Right ventricle myocardium superior (tissue), 1 donor: ENCODE measurements at places on chromosomes 1 and 21.

DNA sequence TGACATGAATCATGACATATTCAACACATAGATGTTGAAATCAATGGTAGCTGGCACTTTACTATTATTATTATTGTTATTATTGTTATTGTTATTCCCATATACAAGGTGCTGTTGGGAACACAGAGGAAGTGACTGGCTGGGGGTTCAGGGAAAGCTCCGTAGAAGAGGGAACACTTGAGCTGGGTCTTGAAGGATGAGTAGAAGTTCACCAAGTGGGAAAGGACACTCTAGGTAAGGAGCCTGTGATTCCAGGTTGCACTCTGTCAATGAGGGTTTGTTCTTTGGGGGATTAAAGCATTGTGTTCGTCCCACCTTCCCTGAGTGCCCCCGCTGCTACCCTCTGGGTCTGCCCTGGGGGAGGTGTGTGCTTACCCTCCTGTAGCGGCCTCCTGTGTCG is 14.1 kb downstream of the ZNF362 start:
- DNase-seq: no peak

DNA sequence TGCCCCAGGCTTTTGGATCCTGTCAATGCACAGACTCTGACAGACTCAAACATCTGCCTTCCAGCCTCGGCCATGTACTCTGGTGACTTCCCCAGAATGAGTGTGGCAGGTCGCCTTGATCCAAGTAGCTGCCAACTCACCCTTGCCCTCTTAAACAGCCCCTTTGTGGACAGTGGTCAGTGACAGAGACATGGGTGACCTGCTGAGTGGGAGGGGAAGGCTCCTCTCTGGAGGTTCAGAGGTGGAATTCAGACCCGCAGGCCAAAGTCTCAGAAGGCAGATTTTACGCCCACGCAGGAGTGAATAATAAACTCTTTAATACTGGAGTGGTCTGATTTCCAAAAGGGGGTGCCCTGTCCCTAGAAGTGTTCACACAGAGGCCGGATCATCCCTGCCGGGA is 63.5 kb downstream of the TLR5 start:
- no peak for DNase-seq

DNA sequence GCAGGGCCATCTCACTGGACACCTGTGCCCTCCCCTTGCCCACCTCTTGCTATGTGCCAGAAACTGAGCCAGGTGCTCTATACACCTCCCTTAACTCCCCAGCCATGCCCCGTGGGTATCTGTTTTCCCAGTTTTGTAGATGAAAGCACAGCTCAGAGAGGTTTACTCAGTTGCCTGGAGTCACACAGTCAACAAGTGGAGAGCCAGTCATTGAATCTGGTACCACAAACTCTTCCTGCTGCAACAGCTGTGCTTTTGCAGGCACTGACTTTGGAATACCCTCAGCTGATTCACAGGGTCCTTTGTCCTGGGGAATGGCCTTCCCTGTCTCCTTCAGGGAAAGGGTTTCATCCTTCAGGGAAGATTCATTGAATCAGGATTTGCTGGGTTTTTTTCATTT is 22.1 kb downstream of the PAX7 start:
- DNase-seq: no peak

DNA sequence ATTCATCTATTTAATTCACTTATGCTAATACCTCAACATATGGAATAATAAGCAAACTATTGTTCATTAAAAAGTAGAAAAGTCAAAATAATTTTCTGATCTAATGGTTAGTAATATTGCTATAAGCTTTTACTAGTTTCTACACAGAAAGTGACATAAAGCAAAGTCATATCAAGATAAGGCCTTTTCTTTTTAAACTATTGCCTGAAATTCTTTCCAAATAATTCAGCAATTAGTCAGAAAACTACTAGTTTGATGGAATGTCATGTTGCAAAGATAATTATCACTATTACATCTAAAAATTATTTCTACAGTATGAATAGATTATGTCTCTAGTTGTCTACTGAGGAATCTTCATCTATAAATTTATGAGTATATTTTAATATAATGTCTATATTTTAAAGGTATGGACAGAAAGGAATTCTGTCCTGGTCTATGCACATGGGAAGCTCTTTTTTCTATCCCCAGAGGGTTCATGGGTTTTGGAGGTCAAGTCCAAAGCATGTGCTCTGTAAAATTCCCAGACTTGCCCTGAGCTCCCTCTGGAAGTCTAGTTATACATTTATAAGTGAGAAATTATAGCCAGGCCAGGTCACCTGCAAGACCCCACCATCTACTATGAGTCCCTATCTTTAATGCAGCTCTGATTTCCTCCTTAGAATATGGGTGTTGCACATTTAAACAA is 84.6 kb upstream of the DPYD start:
- DNase-seq: no peak

DNA sequence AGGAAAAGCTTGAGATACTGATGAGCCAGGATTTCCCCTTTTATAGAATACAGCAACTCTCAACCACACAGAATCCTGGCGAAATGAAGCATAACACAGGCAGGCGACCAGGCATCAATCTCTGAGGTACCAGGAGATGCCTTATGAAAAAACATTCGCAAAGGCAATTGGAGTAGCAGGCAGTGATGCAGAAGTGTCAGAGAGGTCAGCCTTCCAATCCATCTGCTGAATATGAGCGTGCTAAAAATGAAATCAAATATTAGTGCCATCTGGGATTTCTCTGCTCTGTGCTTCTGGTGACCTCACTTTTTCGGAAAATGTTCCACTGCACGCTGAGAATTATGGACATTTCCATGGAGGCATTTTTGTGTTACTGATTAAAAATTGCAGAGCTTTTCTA is 258.8 kb downstream of the VAV3 start:
- DNase-seq: no peak
